AG04449 (cell line): ENCODE measurements at places on chromosomes 16 and 17.

DNA sequence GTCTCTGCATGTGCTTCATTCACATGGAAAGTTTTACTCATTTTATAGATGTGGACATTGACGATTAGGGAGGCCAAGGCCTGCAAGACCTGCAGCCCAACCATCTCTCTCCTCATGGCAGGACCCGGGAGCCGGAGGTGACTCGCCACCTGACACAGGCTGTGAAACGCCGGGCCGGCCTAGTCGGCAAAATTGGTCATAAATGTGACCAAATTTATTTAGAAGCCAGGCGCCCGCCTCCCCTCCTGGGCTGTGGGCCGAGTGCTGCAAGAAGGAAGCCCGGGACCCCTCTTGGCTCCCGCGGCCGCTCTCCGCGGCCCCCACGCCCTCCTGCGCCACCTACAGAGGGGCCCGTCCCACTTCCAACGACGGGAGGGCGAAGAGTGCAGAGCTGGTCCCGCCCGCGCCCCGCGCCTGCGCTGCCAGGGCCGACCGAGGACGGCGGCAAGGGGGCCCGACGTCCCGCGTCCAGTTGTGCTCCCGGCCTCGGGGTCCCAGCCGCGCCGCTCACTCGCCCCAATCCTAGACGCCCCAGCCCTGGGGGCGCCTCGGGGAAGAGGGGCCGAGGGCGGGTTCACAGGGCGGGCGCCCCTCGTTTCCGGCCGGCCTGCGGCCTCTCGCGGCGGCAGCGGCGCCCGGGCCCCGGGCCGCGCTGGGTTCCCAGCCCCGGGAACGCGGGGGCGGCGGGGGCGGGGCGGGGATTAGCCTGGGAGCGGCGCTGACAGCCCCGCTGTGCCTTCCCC, 47.5 kb downstream of the WNT3 start:
- no peak for DNase-seq

- no peak for DNase-seq
Observed at GRCh38 chr17:17275971-17276370, 5.1 kb downstream of the COPS3 start.

GRCh38 chr16:87618216-87618615, 15.9 kb downstream of the JPH3 start:
- no peak for DNase-seq

DNA sequence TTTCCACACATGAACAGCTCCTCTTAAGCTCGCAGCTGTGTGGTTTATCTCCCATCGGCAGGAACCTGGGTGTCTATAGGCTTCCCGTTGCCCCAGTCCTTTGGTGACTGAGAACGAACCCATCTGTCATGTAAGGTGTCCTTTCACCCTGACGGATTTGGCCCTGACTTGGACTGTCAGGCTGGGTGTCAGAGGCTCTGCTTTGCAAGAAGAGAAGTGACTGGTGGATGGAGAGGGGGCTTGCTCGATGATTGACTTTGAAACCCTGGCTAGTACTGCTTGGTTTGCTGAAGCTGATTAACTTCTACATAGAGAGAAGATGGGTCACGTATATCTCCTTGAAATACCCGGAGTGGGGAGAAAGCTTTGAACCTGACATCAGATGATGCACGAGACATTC, 42.9 kb downstream of the COX4I1 start:
- no peak for DNase-seq

DNA sequence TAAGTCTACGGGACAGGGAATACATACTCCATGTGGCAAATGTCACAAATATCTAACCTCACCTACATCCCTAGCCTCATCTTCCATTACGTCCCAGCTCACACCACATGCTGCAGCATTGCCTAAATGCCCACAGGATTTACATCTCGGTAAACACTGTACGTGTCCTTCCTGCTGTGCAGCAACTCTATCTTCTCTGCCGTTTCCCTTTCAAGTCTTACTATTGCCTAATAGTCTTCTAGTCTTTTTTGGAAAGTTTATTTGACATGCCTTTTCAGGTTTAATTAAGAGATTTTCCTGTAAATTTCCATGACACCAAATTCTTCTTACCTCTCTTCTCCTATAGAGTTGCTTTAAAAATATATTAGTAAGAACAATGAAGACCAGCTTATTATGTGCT, 120.5 kb downstream of the HS3ST4 start:
- DNase-seq: no peak

DNA sequence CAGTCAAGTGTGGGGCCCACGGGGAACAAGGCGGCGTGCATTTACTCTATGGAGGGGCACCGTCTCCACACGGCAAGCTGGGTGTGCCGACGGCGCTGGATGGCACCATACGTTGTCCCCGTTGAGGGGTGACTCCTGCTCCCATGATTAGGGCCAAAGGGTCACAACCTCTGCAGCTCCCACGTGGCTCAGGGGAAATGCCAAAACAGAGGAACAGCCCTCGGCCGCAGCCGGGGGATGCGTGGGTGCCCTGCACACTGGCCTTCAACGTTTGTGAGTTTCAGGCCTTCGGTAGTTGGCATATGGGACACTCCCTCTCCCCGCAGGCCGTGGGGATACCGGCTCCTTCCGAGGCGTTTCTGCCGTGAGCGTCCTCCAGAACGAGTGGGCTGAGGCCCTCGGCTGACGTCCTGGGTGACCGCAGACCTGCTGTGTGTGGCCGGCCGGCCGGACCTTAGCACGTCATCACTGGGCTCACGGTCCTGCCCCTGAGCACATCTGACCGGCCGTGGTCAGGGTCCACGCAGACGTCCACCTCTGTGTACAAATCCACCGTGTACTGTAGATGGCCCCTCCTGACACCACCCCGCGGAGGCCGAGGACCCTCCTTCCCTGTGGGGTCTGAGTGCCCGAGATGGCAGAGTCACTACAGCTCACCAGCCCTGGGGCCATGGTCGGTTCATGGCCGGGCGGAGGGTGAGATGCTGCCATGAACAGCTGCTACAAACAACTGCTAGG, 4.8 kb upstream of the METRNL start:
- no peak for DNase-seq

GRCh38 chr17:43857957-43858600, 11.1 kb downstream of the CD300LG start:
- DNase-seq: no peak

DNA sequence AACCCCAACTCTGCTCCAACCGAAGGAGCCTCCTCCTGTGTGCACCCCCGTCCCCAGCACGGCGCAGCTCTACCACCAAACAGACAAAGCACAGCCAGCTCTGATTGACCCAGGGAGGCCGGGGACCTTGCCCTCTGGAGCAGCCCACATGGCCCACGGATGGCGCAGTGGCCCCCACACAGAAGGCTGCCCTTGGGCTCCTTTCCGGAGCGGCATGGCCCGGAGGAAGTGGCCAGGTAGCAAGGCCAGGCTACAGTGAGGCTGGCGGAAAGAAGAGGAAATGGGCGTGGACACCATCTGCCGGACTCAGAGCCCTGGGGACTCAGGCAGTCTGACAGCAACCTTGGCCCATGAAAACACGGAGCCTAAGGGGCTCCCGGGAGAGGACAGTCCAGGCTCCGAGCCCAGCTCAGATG, 19.9 kb upstream of the ZC3H18 start:
- no peak for DNase-seq

DNA sequence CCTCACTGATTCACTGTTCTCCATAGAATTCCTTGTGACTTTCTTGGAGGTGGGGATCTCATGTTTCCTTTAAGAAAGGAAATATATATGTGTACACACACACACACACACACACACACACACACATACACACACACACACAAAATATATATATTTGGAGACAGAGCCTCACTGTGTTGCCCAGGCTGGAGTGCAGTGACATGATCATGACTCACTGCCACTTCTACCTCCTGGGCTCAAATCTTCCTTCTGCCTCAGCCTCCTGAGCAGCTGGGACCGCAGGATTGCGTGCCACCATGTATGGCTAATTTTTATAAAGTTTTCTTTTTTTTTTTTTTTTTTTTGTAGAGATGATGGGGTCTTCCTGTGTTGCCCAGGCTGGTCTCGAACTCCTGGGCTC, 45.9 kb downstream of the CDH13 start:
- DNase-seq: no peak

DNA sequence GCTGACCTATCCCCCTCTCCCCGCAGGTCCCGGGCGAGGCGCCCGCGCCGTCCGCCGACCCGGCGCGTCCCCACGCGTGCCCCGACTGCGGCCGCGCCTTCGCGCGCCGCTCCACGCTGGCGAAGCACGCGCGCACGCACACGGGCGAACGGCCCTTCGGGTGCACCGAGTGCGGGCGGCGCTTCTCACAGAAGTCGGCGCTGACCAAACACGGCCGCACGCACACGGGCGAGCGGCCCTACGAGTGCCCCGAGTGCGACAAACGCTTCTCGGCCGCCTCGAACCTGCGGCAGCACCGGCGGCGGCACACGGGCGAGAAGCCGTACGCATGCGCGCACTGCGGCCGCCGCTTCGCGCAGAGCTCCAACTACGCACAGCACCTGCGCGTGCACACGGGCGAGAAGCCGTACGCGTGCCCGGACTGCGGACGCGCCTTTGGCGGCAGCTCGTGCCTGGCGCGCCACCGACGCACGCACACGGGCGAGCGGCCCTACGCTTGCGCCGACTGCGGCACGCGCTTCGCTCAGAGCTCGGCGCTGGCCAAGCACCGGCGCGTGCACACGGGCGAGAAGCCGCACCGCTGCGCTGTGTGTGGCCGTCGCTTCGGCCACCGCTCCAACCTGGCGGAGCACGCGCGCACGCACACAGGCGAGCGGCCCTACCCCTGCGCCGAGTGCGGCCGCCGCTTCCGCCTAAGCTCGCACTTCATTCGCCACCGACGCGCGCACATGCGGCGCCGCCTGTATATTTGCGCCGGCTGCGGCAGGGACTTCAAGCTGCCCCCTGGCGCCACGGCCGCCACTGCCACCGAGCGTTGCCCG, 10.3 kb downstream of the ZNF771 start:
- peak; percentile 33 for DNase-seq

DNA sequence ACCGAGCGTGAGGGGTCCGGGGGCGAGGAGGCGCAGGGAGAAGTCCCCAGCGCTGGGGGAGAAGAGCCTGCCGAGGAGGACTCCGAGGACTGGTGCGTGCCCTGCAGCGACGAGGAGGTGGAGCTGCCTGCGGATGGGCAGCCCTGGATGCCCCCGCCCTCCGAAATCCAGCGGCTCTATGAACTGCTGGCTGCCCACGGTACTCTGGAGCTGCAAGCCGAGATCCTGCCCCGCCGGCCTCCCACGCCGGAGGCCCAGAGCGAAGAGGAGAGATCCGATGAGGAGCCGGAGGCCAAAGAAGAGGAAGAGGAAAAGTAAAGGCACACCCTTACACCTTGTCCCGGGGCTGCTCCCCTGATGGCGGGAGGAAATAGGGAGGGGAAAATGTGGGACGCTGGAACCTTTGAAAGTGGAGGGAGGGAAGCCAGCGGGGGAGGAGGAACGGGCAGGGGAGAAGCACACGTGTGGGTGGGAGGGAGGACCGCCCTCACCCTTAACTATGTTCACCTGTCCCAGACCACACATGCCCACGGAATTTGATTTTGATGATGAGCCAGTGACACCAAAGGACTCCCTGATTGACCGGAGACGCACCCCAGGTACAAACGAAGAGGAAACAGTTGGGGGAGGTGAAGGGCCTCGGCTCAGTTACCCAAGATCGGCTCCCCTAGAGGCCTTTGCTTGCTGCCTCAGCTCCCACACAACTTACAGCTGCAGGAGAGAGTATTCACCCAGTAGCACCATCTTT, 916 bp downstream of the PAGR1 start:
- no peak for DNase-seq
